ENCODE measurements at places on chromosomes 3 and 15.
A peak's percentile ranks its signal among the peaks of the same experiment; 100 is the strongest.

DNA sequence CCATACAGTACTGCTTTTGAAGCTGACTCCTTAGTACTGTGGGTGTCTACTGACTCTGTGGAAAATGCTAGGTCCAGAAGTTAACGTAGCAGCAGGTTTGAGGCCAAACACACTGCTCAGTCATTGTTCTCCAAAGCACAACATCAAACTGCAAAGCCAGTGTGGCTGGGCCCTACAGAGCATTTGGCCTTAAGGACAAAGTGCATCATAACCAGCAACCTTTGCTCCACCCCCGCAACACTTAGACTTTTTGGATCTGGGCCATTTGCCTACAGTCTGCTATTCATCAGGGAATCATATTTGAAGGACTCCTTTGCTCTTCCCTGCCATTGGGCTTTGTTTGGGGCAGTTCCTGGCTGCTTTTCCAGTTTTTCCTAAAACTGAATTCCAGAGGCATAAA lies 43.1 kb upstream of the ARL6 start:
- no peak for DNase-seq

- peak; percentile 63 for DNase-seq
These were observed 368.7 kb upstream of the ARHGEF26 start for GRCh38 chr3:153752405-153753027.

GRCh38 chr15:48800811-48801455 lies 9.9 kb downstream of the CEP152 start:
- DNase-seq = peak; percentile 10

- DNase-seq = no peak
These were observed 20.5 kb downstream of the TM4SF4 start for GRCh38 chr3:149494759-149495580.

- DNase-seq = no peak
These were observed 246.8 kb upstream of the TOPAZ1 start for GRCh38 chr3:43994657-43995546.

DNA sequence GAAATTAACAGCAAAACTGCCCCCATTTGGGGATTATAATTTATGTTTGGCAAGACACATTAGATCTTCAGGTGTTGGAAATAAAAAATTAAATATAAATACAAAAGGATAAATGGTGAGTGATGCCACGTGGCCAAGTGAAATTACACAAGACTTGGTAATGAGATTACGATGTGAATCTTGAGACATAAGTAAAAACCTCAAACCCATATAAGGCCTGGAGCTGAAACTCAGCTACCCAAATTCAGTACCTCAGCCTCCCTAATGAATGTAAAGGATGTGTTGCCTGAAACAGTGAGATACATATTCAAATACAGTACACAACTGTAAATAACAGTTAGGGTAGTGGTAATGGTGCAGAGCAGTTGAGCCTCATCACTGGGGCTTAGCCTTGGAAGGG lies 1146.6 kb downstream of the OTOL1 start:
- DNase-seq = no peak

- no peak for DNase-seq
These were observed 23.4 kb upstream of the GATM start for GRCh38 chr15:45401665-45402161.

DNA sequence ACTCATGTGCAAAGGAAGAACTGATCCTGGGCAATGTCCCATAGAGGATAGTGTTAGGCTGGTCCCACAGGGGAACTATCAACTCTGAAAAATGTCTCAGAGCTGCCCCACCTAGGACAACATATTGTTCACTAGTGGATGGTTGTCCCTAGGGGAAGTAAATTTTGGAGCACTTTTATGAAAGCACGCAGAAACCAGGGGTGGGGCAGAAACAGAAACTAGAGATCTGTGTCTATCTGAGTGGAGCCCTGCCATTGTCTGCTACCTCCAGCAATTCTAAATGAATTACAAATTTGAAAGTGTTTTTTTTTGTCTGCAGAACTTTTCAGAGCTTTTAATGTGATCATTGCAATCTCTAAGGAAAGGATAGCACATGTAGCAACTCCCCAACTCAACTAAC lies 357.1 kb upstream of the PROK2 start:
- no peak for DNase-seq

DNA sequence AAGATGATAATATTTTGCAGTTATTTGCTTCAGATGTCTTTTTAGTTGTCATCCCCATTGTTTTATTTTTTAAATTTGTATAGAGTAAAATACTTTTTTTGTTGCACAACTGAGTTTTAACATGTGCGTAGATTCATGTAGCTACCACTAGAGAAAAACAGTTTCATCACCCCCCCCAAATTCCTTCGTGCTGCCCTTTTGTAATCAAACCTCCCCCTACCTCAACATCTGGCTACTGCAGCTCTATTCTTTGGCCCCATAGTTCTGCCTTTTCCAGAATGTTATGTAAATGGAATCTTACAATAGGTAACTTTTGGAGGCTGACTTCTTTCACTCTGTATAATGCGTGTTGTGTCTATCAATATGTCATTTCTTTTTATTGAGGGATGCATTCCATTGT lies 232.0 kb upstream of the RASGRP1 start:
- DNase-seq = no peak

GRCh38 chr3:117282566-117282965 lies 573.0 kb downstream of the TUSC7 start:
- no peak for DNase-seq

- no peak for DNase-seq
These were observed 306.8 kb downstream of the EPHA3 start for GRCh38 chr3:89414270-89414669.

DNA sequence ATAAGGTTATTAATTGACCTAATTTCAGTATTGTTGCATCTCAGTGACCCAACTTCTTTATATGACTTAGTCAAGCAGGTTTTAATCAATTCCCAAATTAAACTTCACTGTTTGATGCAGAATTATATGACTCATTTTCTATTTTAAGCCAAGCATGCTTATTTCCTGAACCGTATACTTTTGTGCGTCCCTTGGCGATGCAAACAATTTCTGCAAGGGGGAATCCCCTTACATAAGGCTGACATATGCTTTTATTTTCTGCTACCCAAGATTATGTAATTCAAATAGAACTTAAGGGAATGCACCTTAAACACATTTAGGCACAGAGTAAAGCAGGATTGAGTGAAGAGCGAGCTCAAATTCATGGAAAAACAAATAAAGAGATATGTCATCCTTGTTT lies 303.9 kb downstream of the PDCD6IP start:
- no peak for DNase-seq

- DNase-seq = no peak
These were observed 23.9 kb upstream of the RHO start for GRCh38 chr3:129504471-129505100.

GRCh38 chr3:42678447-42678846 lies 6.9 kb upstream of the KLHL40 start:
- no peak for DNase-seq

DNA sequence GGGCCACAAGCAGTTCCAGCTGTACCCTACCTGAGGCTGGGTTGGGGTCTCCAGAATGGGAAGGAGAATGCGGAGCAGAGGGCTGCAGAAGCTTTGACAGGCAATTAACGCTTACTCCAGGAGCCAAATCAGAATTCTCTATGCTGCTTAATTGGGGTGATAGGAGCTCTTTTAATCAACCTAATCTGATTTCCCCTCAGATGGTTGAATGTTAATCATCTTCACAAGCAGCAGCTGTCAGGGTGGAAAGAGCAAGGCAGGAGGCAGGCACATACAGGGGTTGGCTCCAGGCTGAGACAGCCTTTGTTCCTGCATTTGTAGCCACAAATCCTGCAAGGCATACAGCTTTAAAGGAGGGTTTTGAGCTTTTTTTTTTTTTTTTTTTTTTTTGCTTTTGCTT lies 2.6 kb downstream of the CILP start:
- DNase-seq = no peak

DNA sequence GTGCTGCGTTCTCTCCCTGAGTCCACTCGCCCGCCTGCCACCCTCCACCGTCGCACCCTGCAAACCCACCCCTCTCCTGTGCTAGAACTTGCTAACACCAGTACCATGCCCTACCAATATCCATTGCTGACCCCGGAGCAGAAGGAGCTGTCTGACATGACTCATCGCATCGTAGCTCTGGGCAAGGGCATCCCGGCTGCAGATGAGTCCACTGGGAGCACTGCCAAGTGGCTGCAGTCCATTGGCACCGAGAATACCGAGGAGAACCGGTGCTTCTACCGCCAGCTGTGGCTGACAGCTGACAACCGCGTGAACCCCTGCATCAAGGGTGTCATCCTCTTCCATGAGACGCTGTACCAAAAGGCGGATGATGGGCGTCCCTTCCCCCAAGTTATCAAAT lies 4.9 kb upstream of the ALAS1 start:
- no peak for DNase-seq

GRCh38 chr3:77376511-77376910 lies 336.6 kb downstream of the ROBO2 start:
- DNase-seq = no peak

- DNase-seq = no peak
These were observed 48.8 kb upstream of the PLSCR5 start for GRCh38 chr3:146653978-146654377.

DNA sequence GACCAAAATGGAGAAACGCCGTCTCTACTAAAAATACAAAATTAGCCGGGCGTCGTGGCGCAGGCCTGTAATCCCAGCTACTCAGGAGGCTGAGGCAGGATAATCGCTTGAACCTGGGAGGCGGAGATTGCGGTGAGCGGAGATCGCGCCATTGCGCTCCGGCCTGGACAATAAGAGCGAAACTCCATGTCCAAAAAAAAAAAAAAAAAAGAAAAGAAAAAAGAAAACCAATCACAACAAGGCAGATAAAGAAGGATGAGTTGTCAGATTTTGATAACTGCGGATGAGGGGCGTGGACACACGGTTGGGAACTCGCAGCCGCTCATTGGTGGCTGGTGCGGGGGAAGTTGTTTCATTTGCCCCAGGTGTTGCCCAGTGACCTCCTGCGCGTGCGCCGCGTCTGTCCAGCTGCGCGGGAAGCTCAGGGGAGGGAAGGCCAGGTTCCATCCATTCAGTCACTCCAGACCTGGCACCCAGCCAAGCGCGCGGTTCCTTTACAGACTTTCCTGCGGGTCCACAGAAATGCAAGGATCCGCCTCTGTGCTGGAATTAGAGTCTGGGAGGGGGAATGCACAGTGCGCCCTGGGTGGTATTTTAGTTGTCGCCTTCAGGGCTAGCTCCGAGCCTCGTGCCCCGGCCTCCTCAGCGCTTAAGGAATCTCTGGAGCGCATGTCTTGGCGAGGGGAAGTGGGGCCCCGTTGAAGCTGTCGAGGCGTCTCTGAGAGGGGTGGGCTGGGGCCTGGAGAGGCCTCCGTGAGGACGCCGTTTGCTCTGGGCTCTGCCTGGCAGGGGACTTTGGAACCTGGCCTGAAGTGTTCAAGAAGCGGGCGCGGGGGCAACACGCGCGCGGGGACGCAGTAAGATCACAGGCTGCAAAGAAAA lies 708 bp upstream of the GCHFR start:
- peak; percentile 70 for DNase-seq

DNA sequence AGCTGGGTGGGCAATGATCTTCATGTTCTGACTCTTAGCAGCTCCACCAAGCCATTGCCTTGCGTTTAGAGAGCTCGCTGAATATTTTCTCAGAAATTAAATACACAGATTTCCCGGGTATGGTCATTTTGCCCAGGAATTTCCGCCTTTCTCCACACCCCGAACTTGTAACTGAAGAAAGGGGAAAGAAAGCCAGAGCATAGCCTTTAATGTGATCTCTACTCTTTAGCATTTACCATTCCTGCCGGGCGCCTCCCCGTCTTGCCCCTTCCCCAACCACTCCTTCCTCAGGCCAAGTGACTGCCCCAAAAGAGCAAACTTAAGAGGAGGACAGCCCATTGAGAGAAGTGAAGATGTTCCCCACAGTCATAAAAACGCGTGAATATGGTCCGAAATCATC lies 53.1 kb downstream of the LMCD1 start:
- DNase-seq = no peak

DNA sequence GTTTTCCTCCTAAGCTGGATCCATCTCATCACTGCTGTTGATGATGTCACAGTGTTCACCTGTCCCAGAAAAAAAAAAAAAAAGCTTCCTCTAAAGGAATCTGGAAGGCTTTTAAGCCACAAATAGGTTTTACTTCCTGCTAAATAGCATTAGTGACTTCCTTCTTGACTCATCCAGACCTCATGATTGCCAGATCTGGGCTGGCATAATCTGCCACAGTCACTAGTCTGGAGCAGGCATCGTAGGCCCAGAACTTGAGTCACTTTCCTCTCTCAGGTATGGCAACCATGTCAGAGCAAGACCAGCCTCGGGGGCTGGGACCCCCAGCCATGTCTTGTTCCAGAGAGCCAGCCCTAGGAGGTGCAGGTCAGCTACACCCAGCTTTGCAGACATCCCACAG lies 266.5 kb upstream of the CADM2 start:
- DNase-seq = no peak

DNA sequence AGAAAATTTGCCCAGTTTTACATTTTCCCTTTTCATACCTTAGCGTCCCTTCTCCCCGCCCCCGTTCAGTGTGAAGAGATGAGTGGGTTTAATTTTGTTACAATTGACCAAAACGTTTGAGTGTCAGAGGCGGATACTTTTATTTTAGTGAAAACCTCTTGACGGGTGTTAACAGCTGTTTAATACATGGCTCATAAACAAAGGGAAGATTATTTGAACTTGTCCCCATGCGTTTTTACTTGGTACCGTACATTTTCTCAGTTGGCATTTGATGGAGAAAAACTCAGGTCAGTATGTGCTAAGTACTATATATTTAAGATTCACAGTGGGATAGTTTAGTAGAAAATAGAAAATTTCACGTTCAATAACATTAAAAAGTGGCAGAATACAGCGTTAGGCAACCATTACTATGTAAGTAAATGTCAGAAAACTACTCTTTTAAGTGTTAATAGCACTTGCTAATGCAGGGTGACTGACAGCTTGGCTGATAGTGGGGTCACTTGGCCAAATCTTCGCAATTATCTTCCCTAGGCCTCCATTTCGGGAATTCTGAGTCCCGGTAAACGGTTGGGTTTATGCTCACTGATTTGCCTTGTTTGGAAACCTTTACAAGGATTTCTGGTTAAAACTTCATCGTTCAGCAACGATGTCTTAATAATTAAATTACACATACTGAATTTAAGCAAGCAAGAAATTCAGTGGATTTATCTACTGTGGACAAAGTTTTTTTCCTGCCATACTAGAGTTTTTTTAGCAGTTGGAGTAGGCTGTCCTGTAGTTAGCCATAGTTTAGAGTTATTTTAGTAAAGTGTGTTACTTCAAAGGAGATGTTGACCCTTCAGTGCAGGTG lies 4.8 kb downstream of the CHD2 start:
- no peak for DNase-seq

DNA sequence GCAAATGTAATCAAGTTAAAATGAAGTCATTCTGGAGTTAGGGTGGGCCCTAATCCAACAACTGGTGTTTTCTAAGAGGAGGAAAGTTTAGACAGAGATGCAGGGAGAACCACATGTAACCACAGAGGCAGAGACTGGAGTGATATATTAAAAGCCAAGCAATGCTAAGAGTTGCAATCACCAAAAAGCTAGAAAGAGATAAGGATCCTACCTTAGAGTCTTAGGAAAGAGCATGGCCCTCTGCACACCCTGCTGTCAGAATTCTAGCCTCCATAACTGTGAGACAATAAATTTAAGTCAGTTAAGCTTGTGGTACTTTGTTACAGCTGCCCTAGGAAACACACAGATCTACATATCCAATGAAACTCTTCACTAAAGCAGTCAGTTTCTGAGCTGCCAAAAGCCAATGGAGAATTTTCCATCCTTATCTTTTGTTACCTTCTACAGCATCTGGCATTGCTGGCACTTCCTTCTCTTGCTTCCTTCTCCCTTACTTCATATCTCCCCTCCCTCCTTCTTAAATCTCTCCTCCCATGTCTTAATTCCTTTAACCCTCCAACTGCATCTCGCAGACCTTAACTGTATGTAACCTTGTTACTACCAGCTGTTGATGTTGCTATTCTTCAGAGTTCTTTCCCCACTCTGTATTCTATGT lies 11.2 kb downstream of the DCBLD2 start:
- DNase-seq = no peak

GRCh38 chr15:59997070-59997701 lies 6.9 kb upstream of the FOXB1 start:
- DNase-seq = no peak
